NCI-H510A (cell line): ENCODE measurements at places on chromosomes 13 and 19.
A peak's percentile ranks its signal among the peaks of the same experiment; 100 is the strongest.

GRCh38 chr19:41064974-41065569, 23.2 kb upstream of the CYP2A13 start:
- no peak for DNase-seq

- DNase-seq, result peak; percentile 24
These were observed 340.8 kb downstream of the KLF5 start for GRCh38 chr13:73399347-73400216.

GRCh38 chr13:103676329-103676728, 610.1 kb upstream of the SLC10A2 start:
- no peak for DNase-seq

GRCh38 chr19:18865973-18866799, 29.8 kb downstream of the CERS1 start:
- DNase-seq, result no peak

DNA sequence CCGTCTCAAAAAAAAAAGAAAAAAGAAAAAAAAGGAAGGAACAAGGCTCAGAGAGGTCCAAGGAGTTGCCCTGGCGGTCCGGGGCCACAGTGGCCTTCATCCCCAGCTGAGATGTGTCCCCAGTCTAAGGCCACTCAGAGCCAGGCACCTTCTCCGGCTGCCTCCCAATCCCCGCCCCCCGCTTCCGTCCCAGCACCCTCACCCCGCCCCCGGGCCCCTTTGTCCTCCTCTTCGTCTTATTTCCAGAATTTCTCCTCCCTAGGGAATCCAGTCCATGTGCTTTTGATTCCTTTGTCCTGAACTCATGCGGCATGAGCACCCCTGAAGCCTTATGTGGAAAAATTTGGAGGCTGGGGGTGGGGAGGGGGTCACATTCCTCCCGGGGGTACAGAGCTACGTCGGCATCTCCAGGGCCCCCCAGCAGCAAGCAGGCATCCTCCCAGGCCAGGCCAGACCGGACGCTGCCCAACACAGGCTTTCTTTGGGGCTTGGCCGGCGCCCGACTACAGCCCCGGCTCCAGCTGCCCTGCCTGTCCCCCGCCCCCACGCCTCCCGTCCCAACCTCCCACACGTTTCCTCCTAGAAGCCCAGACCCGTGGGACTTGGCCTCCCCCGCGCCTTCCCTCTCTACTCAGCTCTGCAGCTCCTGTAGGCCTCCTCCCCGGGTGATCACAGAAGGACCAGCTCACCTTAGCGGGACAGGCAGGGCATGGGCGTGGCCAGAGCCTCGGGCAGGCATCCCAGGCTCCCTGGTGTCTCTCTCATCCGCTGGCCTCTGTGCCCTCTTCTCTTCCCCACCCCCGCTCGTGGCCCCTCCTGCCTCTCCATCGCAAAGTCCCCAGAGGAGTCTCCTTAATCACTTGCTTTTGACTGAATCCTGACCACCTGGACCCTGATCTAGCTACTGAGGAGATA, 17.8 kb upstream of the ADGRE5 start:
- no peak for DNase-seq

DNA sequence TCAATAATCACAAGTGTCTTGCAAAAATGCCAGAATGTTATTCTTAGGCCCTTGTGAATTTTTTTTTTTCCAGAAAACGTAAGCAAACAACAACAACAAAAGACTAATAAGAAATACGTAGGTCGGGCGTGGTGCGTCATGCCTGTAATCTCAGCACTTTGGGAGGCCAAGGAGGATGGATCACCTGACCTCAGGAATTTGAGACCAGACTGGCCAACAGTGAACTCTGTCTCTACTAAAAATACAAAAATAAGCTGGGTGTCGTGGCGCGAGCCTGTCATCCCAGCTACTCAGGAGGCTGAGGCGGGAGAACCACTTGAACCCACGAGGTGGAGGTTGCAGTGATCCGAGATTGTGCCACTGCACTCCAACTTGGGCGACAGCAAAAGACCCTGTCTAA, 20.9 kb downstream of the TSC22D1 start:
- no peak for DNase-seq

DNA sequence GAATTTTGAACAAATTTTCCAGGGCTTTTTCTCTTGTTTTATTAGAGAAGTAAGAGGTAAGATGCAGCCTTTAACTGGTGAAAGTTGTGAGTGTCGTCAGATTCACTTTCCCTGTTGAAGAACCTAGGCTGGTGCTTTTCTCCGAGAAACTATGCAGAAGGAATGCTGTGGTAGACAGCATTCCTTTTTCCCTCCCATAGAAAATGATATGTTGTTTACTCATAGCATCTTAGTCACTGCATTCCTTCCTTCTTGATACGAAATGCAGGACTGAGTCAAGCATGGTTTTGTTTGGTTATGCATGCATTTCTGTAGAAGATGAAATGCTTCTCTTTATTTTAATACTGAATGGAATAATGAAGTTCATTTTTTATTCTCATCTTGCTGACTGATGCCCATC, 3.4 kb downstream of the ITGBL1 start:
- DNase-seq, result no peak

GRCh38 chr13:43720780-43721397, 65.9 kb downstream of the ENOX1 start:
- no peak for DNase-seq

- DNase-seq, result no peak
These were observed 45.7 kb downstream of the TPP2 start for GRCh38 chr13:102642475-102642874.

- DNase-seq, result no peak
These were observed 49.7 kb downstream of the KLF12 start for GRCh38 chr13:74084375-74084935.

GRCh38 chr19:1169411-1169791, 4.7 kb downstream of the SBNO2 start:
- no peak for DNase-seq

DNA sequence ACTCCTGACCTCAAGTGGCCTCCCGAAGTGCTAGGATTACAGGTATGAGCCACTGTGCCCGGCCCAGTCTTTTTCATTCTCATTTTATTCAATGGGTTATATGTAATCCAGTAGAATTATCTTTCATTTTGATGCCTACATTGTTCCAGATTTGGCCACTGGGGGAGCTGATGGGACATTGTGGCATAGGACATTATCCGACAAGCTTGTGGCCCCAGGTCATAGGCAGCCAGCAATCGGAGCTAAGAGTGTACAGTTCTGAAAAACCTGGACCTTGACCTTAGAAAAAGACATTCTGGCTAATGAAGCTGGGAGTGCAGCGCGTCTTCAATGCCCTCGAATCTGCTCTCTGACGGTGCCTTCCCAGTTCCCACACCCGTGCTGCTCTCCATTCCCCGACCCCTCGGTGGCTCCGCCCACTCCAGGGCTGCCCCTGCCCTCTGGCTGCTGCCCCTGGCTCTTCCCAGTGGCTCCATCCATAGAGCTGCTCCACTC, 108.7 kb downstream of the TEX29 start:
- peak; percentile 28 for DNase-seq

- no peak for DNase-seq
These were observed 209.1 kb downstream of the IRS2 start for GRCh38 chr13:109577191-109577700.

GRCh38 chr13:44930963-44931623, 58.2 kb downstream of the NUFIP1 start:
- DNase-seq, result peak; percentile 8

- no peak for DNase-seq
These were observed 13.6 kb upstream of the IFT88 start for GRCh38 chr13:20553311-20553710.

- DNase-seq, result no peak
These were observed 20.6 kb downstream of the LRRC63 start for GRCh38 chr13:46232281-46232680.

GRCh38 chr13:89740994-89741685, 1606.3 kb upstream of the MIR17HG start:
- DNase-seq, result no peak

DNA sequence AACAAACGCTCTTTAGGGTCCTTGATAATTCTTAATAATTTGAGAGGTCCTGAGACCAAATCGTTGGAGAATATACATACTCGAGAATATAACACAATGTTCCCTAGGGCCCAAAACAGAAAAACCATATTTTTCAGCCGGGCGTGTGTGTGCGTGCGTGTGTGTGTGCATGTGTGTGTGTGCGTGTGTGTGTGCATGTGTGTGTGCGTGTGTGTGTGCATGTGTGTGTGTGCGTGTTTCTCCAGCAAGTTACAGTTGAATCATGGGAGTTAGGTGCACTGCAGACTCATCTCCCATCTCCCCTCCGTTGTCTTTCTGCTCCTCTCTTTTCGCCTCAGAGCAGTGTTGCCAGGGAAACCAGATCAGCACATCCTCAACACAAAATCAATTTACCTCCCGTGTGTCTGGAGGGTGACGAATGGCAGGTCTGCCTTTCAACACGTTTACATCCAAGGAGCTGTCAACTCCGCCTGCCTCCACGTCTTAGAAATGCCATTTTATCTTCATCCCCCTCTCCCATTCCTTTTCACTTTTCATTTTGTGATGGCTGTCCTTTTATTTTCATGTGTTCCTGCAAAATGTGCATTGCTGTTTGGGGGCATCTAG, 8.3 kb upstream of the PNMA8B start:
- DNase-seq, result no peak

DNA sequence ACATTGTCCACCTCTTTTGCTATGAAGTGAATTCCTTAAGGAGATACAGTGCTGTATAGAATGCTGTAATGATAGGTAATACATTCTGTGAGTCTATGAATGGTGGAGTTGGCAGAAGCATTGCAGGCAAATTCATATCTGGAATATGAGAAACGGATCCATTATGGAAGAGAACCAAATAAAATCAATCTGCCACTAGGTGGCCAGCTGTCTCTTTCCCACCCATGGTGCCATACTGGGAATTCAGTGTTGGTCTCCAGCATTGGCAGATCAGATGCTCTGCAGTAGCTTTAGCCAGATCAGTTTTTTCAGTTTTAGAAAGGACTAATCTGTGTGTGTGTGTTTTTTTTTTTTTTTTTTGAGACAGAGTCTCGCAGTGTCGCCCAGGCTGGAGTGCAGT, 27.6 kb downstream of the DNAJC3 start:
- no peak for DNase-seq

GRCh38 chr13:58051396-58051795, 419.9 kb downstream of the PCDH17 start:
- DNase-seq, result no peak

DNA sequence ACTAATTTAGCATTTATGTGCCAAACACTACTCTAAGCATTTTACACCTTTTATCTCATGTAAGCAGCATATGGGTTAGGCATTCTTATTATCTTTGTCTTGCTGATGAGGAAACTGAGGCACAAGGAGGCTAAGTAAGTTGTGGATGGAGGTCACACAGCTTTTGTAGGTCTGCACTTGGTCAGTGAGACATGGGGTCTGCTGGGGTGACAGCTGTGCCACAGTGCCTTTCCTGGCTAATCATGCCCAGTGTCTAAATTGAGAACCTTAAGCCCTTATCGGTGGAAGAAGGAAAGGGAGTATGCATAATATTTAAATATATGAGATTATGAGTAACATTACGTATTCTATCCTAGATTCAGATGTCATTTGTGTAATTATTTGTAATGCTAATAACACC, 226.2 kb downstream of the GGACT start:
- no peak for DNase-seq

DNA sequence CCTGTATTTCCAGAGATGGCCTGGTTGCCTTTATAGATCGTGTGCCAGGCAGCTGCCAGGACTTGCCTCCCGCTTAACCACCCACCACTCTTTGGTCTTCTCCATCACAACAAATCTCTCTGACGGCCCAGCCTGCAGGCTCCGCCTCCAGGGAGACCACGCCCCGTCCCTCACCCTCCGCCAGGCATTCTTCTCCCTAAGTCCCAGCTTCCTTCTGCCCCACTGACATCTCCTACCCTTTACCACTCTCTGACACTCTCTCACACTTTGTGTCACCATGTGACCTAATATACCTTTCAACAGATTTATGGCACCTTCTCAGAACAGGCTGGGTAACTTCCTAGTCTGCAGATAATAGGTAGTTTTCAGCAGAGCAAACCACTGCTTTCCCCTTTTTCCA, 95.1 kb downstream of the CAB39L start:
- no peak for DNase-seq

DNA sequence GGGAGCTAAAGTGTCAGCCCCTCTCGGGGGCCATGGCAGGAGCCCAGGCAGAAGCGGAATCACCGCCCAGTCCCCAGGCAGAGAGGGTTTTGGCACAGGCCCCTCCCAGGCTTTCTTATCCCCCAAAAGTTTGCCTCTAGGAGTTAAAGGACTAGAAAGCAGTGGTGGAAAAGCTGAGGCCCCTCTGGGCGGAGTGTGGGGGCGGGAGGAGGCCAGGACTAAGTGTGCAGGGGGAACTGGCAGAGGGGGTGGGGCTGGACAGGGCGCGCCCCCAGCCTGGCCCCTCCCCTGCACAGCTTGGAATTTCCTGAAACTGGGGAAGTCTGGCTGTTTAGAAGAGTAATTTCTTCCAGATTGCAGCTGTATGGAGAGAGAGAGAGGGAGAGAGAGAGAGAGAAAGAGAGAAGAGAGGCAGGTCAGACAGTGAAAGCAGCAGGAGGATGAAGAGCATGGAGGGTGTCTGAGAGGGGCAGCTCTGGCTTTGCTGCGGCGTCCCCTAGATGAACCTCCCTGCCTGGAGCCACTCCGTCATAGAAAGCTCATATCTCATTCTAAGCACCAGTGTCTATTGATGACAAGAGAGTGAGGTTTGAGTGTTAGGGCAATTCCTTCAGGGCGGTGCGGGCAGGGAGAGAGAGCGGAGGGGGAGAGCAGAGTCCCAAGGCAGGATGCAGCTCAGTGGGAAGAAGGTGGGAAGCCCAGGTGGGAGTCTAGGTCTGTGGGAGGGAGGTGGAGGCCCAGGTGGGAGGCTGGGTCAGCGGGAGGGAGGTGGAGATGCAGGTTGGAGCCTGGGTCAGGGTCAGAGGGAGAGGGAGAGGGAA, at the start of gene CDC42EP5:
TSS of gene CDC42EP5 (minus strand) at position 226 of the 821 bp plus-strand sequence. CDS start 7,749 bp downstream, outside the sequence.
- no peak for DNase-seq

DNA sequence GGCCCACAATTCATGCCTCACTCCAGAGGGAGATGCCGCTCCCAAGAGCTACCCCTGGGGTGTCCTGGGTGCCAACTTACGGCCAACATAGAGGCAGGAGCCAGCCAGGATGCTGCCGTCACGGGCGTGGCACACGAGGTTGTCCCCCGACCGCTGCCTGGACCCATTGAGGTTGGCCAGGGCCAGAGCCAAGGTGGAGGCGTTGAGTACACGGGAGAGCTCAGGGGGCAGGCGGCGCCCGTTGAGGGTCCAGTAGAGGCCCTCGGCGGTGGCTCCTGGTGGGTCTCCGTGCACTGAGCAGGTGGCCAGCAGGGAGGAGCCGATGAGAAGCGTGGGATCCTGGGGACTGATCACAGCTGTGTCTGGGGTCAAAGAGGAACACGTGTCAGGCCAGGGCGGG, 7.1 kb downstream of the CRLF1 start:
- no peak for DNase-seq

- DNase-seq, result no peak
These were observed 342.7 kb downstream of the TBC1D4 start for GRCh38 chr13:75139291-75139690.

- DNase-seq, result no peak
These were observed 19.0 kb downstream of the OLFM2 start for GRCh38 chr19:9917321-9917720.

DNA sequence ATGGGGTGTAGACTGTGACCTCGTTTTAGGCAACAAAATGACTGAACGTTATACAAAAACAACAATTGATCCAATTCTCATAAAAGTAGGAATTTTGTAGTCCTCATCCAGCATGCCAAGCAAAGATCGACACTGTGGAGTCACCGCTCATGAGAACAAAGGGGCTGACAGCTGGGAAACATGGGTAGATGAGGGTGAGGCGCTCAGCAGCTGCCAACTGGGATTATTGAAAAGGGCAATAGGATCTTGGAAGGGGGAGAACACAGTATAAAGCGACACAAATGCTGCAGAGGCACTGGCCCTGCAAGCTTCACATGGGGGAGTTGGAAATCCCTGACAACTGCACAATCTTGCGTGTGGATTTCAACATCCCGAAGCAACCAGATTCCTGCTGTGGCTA, 5.4 kb upstream of the ZNF765 start:
- no peak for DNase-seq
